ENCODE measurements at places on chromosomes 7 and 10. TPM values are rescaled to one million over a fixed set of nuclear protein-coding genes. Genes with fewer than 3 reads are reported as not detected.

Gene INTS1
- 142 TPM for total RNA-seq

DNA sequence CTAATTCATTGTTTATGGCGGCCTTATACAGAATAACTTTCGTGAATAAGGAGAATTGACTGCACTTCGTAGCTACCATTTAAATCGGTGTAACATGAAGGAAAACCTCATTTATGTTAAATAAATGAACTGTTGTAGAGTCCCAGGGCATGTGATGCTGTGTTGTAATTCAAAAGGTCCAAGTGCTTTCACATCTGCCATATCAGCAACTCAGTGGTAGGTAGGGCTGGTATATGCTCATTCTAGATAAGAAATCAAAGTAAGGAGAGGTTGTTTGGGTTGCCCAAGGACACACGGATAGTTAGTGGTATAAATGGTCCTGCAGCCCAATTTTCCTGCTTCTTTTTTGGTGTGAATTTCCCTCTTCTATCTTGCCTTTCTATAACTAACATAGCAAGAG is 15.8 kb downstream of the BBS9 start:
- no peak for DNase-seq

Gene ANKRD61
- 8.4 TPM for total RNA-seq

- DNase-seq = no peak
These were observed 91.8 kb upstream of the STK17A start for GRCh38 chr7:43491123-43491522.

DNA sequence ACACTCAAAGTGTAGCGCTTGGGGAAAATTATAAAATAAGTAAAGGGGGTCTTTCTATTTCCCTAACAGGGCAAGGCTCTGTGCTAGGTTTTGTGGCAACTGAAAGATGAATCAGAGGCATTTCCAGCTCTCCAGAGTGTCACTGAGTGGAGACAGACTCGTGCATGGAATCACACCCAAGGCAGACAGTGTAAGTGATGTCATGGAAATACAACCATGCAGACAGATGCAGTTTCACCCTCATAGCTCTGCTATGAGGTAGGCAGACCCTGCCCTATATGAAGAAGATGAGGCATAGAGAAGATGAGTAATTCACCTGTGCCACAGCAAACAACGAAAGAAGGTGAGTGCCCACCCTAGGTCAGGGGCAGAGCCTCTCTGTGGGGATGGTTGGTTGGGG is 57.2 kb upstream of the PITRM1 start:
- DNase-seq = no peak

DNA sequence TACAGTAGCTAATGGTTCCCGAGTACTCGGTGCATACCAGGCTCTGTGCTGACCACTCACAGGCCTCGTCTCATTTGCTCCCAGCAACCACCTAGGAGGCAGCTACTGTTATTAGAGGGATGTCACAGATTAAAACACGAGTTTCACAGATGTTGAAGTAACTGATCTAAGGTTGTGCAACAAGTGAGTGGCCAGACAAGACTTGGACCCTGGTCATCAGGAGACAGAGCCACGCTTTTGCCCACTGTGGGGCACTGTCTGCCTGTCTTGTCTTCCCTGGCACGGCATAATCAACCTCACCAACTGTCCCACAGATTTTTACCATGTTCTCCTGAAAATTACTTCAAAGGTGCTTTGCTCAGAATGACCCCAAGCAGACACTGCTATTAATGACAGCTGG is 111.6 kb upstream of the HABP2 start:
- DNase-seq = no peak

DNA sequence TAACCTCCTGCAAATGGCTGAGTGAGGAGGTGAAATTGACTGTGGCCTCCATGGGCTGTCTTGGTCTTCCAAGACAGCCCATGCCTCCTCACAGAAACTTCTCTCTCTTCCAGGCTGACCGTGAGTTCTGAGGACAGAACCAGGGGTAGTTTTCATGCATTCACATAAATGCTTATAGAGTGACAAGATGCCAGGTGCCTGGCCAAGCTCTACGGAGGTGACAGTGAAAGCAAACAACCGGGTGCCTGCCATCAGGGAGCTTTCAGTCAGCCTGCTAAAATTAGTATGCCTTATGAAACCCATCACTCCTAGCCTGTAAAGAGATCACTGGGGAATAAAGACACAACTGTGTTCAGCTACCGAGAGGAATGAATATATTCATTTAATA is 919 bp upstream of the RHOBTB1 start:
- DNase-seq = no peak

Gene FAM13C
- 38.5 TPM for total RNA-seq

DNA sequence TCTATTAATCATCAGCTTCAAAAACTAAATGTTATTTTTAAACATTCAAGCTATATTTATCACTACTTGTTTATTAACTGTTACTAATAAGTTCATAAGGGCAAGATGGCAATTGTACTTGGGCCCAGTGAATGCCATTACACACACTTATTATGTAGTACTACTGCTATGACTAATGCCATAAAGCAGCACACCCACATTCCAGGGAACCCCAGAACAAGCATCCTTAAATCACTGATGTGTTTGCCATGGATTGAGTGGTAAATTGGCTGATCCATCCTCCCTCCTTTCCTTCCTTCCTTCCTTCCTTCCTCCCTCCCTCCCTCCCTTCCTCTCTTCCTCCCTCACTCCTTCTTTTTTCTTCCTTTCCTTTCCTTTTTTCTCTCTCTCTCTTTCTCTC is 37.4 kb upstream of the RSU1 start:
- no peak for DNase-seq

GRCh38 chr10:72637398-72637857 is 11.5 kb upstream of the MICU1 start:
- peak; percentile 21 for DNase-seq

Gene ZNF25
- total RNA-seq = 10.5 TPM
